ENCODE measurements at places on chromosomes 7 and 10.
A peak's percentile ranks its signal among the peaks of the same experiment; 100 is the strongest.

DNA sequence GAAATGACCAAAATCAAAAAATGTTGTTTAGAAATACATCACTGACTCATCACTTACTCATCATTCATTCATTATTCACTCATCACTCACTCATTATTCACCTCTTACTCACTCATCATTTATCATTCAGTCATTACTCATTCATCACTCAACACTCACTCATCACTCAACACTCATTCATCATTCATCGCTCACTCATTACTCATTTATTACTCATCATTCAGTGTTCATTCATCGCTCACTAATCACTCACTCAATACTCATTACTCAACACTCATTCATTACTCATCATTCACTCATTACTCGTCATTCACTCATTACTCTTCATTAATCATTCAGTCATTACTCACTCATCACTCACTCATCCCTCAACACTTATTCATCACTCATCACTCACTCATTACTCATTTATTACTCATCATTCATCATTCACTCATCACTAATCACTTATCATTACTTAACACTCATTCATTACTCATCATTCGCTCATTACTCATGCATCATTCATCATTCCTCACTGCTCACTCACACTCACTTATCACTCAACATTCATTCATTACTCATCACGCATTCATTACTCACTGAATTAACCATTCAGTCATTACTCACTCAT lies 238.5 kb downstream of the ADARB2 start:
- no peak for DNase-seq

- no peak for DNase-seq
Observed at GRCh38 chr7:2287745-2288144, 26.5 kb downstream of the SNX8 start.

GRCh38 chr7:33809228-33809627 lies 96.1 kb upstream of the BMPER start:
- no peak for DNase-seq

- DNase-seq, result no peak
Observed at GRCh38 chr10:127283017-127283416, 86.6 kb upstream of the INSYN2A start.

- DNase-seq, result no peak
Observed at GRCh38 chr10:113148901-113149300, 198.9 kb downstream of the TCF7L2 start.

GRCh38 chr7:31070991-31071644 lies 19.0 kb downstream of the ADCYAP1R1 start:
- no peak for DNase-seq

DNA sequence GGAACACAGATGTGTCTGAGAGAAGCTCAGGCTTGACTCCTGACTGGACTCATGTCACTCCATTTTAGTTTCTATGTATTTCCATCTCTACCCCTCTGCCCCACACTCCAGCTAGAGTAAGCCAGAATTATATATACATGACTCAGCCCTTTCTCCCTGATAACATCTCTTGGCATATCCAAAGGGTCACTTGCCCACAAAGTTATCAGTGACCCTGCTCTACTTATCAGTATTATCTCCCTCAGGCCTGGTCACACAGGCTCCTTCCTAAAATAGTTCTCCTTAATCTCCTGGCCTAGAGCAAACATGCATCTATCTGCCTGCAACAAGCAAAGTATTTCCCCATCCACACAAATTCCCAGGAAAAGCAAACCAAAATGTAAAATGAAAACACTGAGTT lies 598.3 kb downstream of the SUGCT start:
- no peak for DNase-seq

DNA sequence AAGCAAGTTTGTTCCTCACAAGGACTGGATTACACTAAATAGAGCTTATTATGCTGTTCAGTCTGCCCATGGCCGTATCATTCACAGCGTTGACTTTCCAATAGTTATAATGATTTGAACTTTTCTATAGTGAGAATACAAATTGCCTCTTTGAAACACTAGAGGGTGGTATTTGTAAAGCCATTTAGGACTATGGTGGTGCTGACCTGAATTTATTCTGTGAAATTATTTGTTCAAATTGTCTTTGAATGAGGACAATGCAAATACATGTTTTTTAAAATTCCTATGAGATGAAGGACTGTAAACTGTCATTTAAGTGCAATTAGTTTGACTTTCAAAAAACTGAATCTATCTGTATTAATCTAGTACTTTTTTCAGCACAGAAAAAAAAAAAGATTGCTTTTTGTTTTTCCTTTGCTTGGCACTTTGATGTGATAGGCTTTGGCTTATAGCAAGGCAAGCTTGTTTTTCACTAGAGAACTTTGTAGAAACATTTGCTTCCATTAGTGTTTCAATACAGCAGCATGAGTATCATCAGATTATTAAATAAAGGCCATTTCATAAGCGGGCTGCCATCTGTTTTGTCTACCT lies 122.7 kb upstream of the TMEM229A start:
- DNase-seq, result no peak

DNA sequence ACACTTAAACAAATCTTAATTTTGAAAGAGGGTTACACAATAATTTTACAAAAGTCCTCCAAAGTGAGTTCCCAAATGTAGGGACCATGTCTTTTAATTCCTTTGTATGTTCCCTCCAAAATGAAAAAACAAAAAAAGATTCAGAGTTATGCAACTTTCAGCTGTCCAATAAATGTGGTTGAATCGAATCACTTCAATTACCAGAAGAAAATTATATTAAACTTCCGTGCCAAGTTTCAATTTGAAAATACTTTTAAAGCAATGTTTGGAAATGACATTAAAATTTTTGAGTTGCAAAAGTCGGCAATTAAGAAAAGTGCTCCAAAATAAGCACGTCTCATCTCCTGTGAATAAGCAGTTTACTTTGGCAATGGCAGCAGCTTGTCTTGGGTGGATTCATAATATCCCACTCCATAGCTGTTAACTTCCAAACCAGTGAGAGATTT lies 60.3 kb upstream of the C1GALT1 start:
- DNase-seq, result no peak

DNA sequence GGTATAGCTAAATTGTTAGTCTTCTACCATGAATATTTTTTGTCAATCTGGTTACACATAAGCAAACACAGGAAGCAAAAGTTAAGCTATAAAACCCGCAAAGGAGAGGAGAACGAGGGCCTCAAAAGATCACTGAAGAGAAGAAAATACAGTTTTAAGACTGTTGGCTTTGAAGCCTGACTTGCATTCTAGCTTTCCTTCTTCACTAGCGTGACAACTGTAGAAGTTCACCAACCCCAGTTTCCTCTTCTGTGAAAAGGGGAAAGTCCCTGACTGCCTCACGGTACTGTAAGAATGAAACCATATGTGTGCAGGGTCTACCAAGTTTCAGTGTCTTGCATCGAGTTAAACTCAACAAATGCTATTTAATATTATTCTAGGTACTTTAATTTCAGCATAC lies 7.5 kb upstream of the LRRN3 start:
- DNase-seq, result no peak

DNA sequence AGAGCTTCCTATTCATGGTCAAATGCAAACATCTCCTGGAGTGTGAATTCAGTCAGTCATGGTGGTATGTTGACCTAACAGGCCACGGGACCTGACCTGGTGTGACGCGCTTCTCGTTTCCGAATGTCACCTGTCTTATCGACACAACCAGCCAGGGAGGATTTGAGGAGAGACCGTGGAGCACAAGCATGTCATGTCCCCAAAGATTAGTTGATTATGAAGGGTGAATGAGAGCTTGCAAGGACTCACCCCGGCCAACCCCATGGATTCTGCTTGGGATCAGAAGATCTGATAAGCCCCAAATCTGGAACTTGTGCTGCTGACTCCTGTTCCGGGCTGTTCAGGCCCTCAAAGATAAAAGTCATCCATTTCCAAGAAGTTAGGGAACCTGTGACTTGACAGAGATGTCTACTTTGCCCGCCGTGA lies 10.5 kb downstream of the ADRA2A start:
- no peak for DNase-seq

DNA sequence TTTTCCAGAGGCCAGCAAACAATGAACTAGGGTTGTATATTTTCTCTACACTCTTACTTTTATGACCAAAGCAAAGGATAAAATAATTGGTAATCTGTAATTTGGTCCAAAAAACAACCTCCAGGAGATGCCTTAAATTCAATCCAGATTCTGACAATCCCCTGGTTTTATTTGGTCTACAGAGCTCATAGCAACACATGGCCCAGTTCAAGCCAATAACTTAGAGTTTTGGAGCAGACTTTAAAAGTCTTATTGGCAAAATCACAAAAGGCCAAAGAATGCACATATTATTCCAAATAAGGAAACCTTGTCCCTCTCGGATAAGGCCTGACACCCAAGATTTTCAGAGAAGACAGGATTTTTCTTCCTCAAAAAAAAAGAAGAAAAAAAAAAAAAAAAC lies 51.9 kb downstream of the SORBS1 start:
- no peak for DNase-seq

DNA sequence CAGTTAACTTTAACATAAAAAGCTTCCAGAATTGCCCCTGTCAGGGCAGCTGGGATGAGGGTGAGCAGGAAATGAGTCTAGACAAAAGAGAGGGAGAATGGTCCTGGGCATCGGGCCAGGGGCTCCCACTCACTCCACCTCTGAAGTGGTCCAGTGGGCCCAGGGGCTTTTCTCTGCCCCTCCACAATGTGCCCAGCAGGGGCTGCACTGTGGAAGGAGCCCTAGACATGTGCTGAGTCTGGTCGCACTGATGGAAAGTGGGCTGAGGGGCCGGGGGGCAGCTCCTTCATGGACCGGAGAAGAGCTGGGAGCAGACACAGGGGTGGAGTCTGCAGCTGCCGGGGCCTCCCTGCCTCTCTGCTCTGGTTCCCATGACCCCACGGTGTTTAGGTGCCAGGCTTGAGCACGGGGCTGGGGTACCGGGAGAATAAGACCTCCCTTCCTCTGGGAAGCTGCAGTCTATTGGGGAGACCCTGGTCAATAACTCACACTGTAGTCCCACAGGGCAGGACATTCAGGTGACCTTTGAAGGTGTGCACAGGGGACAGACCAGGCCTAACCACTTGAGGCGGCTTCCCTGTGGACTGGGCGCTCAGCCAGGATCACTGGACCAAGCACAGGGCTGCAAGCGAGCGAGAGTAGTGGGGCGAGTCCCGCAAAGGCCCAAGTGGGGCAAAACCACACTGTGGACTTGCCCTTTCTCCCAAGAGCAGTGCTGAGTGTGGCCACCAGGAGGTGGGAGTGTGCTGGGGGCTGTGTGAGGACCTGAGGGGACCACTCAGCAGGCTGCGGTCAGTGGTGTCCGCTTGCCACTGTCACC lies 6.1 kb downstream of the ADCY1 start:
- DNase-seq, result peak; percentile 56

DNA sequence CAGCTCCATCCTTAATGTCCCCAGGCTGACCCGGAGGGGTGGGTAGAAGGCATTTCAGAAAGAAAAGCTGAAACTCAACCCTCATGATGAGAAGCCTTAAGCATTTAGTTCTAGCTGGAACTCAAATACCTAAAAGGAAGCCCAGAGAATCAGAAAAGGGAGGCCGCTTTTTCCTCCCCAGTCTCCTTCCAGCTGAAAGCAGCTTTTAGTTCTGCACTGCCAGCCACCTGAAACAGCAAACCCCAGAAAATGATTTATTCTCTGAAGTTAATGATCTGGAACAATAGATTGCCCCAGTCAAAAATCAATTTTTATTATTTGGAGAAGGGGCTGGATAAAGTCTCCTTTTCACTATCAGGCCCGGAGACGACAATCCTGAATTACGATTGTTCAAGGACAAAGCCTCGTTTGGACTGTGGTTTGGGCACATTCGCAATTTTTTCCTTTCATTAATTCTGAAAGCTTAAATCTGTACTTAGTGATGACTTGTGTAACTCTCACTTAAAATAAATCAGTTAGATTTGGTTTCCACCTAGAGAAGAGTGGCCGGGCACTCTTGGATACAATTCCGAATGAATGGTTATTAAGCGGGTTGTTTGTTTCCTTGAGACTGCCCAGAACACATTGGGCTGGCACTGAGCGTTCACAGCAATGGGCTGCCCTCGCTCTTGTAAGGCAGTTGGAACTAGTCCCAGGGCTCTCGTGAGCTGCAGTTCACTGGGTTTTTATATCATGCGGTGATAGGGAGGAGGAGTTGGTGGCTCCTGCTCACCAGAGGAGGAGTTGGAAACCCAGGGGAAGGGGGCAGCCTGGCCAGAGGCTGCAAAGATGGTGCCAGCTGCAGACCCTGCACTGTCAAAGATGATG lies 262.2 kb downstream of the CCSER2 start:
- no peak for DNase-seq

DNA sequence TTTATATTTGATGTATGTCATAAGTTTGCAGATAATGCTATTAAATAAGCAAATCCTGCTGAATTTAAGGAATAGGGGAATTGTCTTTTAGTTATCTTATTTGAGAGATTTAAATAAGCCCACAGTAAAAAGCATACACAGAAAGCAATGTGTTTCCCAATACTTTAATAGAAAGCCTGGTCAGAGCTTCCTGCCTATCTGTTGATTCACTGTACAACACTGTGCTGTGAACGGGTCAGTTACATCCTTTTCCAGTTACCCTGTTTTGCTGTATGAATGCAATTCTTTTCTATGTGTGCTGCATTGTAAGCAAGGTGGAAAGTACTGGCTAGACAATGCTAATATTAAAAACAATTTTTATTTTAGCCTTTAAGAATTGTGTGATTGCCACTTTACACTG lies 81.2 kb downstream of the ANKRD7 start:
- DNase-seq, result no peak

DNA sequence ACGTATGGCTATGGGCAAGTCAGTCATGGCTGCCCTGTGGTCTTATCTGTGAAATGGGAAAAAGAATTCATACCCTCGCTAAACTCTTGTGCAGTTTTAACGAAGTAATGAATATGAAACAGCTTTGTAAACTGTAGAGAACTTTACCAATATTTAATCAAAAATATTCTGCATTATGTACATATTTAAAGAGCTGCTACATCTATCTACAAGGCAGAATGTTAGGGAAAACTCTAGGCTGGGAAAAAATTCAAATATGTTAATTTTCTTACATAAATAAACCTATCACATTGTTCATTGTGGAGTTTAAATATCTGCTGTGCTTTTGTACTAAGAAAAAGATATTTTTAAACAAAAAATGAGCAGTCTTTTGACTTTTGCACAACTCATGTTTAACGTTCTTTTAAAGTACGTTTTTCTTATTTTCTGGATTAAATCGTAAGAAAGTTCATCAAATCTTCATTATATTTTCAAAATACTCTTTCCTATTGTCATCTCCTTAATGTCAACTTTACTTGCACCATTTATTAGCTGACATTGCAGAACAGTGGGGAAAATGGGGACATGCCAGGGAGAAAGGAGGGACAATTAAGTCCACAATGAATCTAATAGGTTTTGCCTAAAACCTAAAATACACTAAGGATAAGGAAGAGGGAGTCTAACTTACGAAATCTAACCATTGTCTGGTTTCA lies 57.5 kb downstream of the ICA1 start:
- DNase-seq, result no peak

DNA sequence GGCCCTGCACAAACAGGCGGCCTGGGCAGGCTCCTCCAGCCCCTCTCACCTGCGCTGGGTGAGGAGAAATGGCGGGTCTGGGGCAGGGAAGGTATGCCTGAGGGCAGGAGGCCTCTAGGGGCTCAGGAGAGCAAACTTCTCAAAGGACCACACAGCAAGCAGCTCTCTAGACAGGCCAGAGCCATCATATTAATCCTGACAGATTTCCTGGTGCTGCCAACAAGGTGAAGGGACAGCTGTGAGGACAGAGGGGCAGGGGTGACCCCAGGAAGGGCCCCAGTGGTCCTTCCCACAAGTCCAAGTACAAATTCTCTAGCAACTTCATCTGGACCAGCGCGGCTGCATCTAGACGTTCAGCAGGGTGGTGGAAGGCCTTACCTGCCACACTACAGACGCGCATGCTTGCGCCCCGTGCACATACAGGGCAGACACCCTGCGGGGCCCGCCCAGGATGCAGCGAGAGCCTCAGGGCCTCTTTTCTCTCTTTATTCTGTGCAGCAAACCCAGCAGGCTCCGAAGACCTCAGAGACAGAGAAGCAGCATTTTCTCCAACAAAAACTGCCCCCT lies 62.1 kb downstream of the ZRANB1 start:
- no peak for DNase-seq

Measured in iPS-NIHi11 (cell line).